NCI-H1436 (cell line): ENCODE measurements at places on chromosomes 3 and 15.

DNA sequence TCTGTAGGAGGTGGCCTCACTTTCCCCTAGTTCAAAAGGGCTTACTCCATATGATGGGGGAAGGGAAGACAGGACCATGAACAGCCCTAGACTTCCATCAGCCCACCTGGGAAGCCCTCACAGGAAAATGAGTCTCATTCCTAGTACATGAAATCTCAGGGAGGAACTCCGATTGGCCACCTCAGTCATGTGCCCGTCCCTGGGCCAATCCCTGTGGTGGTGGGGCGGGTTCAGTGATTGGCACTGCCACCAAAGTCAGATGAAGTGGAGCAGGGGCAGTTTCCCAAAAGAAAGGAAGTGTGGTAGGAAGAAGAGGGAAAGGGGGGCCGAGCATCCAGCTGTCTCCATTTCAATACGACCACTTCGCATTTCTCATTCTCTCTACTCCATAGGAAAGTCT is 25.9 kb upstream of the GP9 start:
- no peak for DNase-seq

DNA sequence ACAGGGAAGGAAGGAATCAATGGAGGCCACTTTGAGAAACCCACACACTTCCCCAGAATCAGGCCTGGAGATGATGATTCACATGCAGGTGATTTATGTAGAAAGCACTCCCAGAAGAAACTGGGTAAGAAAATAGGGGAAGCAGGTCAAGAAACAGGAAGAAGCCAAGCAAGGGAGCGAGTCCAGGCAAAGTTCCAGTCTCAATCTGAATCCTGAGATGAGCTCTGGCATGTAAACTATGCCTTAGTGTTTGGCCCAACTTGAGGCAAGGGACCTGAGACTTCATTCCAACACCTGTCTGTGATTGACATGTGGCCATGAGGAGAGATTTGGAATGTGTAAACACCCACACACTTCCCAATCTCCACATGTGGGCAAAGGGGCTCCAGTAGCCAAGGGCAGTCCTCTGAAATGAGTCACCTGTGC is 61.6 kb upstream of the CTNNB1 start:
- no peak for DNase-seq

- DNase-seq: no peak
These were observed 13.2 kb downstream of the AAGAB start for GRCh38 chr15:67241132-67241855.

DNA sequence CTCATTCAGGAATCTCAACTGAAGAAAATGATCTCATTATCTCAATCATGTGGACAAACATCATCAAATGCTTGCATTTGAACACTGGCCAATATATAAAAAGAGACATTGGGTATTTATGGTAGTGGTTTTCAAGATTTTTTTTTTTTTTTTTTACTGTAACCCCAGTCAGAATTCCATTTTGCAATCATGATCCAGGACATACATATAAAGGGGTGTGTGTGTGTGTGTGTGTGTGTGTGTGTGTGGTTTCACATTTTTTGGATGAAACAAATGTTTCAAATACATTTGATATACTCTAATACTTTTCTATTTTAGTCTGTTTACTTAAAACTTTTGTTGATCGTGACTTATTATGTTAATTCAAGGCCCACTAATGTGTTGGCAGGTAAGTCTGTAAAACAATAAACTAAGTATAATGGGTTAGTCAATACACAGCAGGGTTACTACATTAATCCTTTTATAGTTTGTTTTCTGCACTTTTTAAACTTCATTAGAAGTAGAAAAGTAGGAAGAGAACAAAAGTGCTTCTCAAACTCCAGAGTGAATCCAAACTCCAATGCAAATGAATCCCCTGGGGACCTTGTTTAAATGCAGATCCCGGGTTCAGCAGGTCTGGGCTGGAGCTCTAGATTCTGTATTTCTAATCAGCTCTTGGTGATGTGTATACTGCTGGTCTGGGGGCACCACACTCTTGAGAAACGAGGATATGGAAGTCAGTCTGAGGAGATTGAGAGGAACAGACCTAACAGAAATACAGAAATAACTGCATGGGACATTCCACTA is 17.6 kb downstream of the THRB start:
- DNase-seq: no peak

GRCh38 chr3:111733154-111733553 is 125.9 kb upstream of the PHLDB2 start:
- no peak for DNase-seq

- peak; percentile 93 for DNase-seq
These were observed at the start of gene HEXA for GRCh38 chr15:72375846-72376581. HEXA (minus strand) TSS chr15:72376014; CDS start chr15:72375972, 42 bp downstream.
